ENCODE measurements at places on chromosomes 3 and 15.

DNA sequence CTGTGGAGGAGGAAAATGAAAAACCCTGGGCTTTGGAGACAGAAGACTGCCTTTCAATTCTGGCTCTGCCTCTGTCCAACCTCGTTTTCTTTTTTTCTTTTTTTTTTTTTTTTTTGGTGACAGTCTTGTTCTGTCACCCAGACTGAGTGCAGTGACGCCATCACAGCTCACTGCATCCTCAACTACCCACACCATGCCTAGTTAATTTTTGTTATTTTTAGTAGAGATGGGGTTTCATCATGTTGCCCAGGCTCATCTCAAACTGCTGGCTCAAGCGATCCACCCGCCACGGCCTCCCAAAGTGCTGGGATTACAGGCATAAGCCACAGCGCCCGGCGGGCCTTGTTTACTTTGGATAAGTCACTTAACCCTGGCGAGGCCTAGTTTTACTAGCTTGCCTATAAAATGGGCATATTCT is 66.3 kb upstream of the SLC25A26 start:
- DNase-seq = no peak

DNA sequence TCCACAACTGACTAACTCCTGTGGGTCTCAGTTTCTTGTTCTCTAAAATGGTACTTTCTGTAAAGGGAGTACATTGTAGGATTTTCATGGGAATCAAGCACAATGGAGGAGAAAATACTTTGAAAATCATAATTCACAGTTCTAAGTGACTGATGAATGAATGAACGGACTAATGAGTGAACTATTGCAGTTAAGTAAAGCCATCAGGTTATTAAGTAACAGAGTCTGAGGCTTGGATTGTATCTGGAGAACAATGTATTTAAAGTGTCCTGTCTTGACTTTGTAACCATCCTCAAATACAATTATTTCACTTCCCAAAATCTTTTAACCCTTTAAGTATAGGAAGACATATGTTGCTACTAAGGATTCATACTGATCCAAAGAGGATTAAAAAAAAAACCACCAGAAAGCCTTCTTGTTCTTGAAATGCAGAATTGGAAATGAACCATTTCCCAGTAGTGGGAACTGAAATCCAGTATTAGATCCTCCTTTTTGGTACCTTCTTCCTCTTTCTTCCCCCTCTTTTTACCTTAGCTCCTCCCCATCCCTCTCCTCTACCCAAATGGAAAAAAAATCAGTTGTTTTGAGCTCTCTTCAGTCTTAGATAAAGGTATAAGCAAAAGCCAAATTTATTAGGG is 13.2 kb upstream of the BCL6 start:
- DNase-seq = no peak

DNA sequence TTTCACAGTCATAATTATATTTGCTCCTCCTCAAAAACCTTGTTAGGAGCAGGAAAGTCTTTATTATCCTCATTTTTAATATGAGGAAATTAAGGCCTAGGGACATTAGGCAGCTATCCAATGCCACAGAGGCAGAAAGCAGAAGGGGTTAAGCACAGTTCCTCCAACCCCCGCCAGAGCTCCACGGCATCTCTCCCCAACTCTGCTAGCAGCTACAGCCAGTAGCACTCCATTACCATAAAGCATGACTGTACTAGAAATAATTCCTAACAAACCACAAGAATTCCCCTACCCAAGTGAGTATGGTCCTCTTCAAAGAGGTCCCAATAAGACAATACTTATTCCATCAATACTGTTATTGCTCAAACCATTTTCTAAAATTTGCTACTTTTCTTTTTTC is 9.8 kb downstream of the HEG1 start:
- no peak for DNase-seq

- DNase-seq = no peak
These were observed 3.2 kb downstream of the HTR3E start for GRCh38 chr3:184099806-184100686.

- DNase-seq = no peak
These were observed 29.4 kb downstream of the PGPEP1L start for GRCh38 chr15:98978153-98978552.

DNA sequence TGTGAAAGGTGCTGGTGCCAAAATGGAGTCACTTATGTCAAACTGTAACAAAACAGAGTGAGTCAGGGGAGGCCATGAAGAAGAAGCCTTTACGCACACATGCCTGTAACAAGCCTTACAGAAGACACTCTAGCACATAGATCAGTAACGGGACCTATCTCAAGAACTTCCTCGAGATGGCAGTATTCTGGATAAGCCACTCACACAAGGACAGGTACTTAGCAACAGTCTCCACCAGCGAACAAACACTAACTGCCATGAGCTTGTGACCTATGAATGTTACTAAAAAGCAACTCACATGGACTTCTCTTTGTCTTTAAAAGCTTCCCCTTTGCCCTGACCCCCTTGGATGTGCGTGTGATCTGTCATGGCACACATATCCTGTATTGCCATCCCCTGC is 235.1 kb downstream of the CD47 start:
- DNase-seq = no peak

DNA sequence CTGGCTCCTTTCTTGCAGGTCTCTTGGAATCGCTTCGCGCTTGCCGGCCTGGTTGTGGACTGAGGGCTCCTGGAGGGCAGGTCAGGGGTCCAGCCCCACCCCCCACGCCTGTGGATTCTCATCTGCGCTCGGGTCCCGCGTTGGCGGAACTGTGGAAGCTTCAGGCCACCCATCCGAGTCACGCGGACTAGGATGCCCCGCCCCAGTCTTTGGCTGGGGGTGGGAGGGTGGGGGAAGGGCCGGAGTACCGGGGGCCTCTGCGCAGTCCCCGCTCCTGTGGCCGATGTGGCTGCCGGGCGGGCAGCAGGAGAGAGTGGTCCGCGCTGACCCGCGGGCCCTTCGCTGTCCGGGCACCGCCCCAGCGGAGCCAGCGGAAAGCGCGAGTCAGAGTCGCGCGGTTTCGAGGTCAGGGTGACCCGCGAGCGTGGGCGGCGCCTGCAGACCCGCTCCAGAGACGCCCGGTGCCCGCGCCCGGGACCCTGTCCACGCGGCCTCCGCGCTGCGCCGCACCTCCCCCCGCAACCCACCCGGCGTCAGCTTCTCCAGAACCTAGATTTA is 114.2 kb downstream of the KLF13 start:
- peak; percentile 75 for DNase-seq

DNA sequence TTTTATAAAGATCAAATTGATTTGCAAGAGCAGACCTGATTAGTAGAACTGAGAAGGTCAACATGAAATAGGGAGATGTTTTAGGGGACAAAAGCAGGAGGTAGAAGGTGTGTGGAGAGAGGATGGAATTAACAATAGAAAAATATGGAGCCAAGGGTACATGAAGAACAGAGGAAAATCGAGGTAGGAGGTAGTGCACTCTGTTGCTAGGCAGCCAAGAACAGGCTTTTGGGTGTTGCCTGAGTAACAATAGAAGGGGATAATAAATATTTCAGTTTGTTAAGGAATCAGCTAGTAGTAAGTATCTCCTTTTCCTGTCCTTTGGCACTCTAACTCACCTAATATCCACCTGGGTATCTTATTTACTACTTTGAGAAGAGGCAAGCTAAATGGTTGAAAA is 9.2 kb downstream of the SPESP1 start:
- DNase-seq = no peak

- DNase-seq = no peak
These were observed 358.6 kb upstream of the BCHE start for GRCh38 chr3:166195808-166196207.
